Esophagus squamous epithelium (tissue), 5 donors: ENCODE measurements at places on chromosomes 1 and 21.

DNA sequence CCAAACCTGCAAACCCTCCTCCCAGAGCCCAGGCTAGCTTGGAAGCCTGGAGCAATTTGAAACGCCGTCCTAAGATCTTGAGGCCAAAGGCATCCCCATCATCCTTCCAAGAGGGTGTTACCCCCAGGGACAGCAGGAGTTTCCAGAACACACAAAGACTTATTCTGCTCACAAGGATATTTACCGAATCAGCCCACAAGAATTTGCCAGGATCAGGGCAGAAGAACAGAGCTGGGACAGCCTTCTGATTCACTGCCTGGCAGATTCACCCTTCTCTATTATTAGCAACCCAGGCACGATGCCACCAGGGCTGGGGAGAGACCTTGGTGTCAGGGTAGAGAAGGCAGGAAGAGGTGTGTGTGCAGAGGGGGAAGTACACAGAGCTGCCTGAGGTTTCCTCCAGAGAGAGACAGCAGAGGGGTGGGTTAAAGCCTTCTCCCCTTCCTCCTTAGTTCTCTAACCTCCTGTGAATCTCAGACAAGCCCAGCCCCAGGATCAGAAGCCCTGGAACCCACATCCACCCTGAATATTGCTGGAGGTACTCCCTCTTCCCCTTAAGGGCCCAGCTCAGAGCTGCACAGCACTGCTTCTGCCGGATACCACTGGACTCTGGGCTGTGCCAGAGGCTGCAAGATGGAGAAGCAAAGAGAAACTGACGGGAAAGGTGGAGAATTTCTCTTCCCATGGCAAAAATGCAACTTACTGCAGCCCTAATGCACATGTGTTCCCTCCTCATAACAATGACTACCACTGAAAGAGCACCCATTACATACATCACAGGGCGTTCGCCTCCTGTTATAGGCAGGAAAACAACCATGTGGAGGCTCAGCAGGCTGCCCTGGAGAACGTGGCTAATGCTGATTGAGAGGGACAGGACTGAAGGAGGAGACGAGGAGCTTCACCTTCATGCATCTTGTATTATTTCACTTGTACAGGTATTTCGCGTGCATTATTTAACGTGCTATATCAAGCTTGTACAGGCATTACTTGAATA lies 61.8 kb downstream of the ITPKB start:
- DNase-seq = peak; percentile 43

DNA sequence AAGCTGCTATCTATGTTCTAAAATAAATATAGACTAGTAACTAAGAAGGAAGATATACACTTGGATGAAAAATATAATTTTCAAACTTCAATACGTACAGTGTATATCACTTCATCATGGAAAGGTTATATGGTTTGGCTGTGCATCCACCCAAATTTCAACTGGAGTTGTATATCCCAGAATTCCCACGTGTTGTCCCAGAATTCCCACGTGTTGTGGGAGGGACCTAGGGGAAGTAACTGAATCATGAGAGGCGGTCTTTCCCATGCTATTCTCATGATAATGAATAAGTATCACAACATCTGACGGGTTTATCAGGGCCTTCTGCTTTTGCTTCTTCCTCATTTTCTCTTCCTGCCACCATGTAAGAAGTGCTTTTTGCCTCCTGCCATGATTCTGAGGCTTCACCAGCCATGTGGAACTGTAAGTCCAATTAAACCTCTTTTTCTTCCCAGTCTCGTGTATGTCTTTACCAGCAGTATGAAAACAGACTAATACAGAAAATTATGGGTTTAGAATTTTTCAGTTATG lies 10.7 kb downstream of the NEGR1 start:
- DNase-seq = no peak

DNA sequence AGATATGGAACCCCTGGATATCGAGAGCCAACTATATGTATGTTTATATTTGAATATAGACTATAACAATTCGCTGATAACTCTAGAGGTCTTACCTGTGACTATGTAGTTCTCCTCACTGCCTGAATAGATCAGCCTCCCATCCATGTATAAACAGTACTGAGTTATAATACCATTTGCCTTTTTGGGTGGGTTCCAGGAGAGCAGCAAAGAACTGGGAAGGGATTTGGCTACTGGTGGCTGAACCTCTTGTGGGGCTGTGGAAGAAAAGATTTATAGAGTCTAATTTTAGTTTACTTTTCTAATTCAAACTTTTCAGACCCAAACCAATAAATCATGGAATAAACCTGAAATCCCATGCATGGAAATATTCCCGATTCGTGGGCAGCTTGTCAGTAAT lies 376.9 kb downstream of the USH2A start:
- no peak for DNase-seq

DNA sequence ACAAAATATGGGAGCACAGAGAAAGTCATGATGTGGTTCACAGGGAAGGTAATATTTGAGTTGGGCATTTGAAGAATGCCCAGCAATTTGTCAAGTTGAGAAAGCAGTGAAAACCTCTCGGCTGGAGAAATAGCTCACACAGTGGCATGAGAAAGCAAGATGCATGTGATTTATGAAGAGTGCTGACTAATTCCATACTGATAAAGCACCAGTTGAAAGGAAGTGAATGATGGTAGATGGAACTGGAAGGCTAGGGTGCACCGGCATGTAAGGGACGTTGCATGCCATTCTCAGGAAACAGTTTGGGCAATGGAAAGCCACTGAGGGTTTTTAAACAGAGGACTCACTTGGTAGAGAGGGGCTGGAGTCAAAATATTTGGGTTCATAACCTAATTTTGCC lies 53.5 kb upstream of the MTF2 start:
- no peak for DNase-seq

GRCh38 chr1:103256490-103256889 lies 148.2 kb upstream of the COL11A1 start:
- no peak for DNase-seq

GRCh38 chr1:205658943-205659581 lies 21.2 kb downstream of the SLC45A3 start:
- no peak for DNase-seq

- DNase-seq = no peak
Observed at GRCh38 chr1:228362141-228362883, 44.3 kb downstream of the TRIM11 start.

DNA sequence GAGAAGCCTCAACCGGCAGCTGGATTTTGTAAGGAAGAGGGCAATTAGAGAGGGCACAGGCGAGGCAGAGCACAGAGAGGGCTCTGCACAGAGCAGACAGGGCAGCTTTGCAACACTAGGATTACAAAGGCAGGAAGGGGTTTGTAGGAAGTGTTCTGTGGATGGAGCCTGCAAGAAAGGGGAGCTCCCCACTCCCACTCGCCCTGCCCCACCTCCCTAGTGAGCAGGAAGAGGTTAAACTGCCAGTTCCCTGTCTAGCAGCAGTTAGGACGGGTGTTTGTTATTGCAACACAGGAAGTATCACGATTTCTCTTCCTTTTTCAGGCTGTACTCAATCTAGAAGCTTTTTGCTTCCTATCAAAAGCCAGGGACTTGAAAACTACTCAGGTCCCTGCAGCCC lies 63.3 kb upstream of the LRRC8D start:
- DNase-seq = no peak

DNA sequence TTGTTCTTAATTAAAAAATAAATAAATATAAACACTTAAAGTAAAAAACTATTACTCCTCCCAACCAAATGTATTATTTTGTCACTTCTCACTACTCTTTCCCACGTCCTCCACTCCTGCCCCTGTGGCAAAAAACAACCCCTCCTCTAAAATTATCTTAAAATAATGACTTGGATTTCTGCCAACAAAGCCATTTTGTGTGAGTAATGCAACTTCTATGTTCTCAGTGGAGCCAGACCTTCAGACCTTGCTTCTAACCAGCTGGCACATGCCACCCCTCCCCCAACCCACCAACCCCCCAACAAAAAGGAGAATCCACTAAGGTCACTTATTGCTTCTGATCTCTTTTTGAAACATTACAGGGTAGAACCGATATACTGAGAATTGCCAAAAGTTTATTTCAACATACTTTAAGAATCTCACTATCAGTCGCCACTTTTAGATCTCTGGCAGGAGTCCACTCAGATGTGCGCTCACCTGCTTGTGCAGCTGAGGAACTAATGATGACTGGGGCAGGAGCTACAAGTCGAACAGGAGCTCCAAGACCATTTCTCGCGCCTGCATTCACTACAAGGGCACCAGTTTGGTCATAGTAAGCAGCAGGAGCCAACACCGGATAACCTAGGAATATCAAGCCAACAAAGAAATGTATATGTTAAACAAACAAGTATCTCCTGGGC lies 58.3 kb upstream of the SDC3 start:
- no peak for DNase-seq

GRCh38 chr1:166165661-166166328 lies 1.0 kb downstream of the FAM78B start:
- DNase-seq = no peak

DNA sequence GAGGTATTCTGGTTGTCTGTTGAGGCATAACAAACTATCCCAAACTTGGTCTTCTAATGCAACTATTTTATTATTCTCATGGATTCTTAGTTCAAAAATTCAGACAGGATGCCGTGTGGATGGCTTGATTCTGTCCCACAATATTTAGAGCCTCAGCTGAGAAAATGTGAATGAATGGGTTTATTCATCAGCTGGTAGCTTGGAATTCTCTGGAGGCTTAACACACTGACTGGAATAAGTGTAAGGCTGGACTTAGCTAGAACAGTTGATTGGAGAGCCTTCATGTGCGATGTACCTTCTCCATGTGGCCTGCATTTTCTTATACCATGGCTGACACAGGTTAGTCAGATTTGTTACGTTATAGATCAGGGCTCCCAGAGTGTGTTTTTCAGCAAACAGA lies 30.8 kb downstream of the TNNI3K start:
- DNase-seq = no peak

DNA sequence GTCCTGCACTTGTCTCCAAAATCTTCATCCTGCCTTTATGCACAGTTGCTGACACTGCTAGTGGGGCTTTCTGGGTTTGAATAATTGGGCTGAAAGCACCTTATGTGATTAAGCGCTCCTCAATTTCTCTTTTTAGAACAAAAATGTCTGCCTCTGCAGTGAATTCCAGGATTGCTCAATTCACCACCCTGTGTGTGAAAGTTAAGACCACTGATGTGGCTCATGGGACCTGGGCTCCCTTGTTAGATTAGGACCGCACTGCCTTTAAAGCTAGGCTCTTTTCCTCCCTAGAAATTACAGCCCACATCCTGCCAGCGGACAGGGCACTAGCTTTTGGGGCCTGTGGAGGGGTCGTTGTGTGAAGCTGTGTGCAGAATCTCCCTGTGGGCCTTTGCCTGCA lies 18.8 kb downstream of the KIAA1614 start:
- no peak for DNase-seq

DNA sequence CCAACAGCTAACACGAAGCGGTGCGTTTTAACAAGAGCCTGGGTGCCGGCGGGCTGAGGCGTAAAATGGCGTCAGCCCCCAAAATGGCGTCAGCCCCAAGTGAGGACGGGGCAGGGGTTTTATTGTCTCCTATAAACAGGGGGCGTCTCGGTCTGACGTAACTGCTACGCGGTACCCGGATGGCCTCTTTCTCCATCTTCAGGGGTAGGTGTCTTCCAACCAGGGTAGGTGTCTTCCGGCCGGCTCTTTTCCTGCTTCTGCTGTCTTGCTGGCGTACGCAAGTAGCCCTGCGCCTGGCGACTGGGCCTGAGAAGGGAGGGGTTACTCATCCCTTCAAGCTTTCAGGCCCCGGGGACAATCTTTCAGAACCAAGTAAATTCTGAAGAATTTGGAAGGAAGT lies 45.3 kb downstream of the LGR6 start:
- DNase-seq = no peak

GRCh38 chr1:39194398-39195051 lies 10.0 kb upstream of the MACF1 start:
- DNase-seq = no peak

DNA sequence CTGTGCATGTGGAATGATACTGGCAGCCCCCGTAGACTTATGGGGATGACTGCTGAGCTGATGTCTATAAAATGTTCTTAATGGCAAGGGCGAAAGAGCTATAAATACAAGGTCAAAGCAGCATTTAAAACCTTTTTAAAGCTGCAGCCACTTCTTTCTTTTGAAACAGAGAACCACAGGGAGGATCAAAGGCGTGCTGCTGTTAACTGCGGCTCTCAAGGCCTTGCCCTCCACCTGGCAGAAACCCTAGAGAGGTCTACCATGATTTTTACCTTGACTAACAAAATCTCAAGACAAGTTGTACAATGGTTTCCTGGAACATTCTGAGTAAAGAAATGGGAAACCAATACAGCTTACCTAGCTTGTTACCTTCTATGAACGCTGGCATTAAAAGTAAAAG lies 89.7 kb downstream of the SLC45A1 start:
- no peak for DNase-seq

GRCh38 chr21:27487676-27488075 lies 520.8 kb upstream of the ADAMTS5 start:
- no peak for DNase-seq

GRCh38 chr1:246679794-246680177 lies 44.4 kb upstream of the SCCPDH start:
- no peak for DNase-seq

DNA sequence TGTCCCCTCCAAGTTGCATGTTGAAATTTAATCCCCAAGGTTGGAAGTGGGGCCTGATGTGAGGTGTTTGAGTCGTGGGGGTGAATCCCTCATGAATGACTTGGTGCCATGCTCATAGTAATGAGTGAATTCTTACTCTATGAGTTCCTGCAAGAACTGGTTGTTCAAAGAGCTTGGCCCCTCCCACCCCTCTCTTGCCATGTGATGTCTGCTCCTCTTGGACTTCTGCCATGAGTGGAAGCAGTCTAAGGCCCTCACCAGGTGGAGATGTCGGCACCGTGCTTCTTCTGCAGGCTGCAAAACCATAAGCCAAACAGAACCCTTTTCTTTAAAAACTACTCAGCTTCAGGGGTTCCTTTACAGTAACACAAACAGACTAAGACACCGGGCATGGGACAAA lies 14.3 kb downstream of the G0S2 start:
- DNase-seq = no peak

DNA sequence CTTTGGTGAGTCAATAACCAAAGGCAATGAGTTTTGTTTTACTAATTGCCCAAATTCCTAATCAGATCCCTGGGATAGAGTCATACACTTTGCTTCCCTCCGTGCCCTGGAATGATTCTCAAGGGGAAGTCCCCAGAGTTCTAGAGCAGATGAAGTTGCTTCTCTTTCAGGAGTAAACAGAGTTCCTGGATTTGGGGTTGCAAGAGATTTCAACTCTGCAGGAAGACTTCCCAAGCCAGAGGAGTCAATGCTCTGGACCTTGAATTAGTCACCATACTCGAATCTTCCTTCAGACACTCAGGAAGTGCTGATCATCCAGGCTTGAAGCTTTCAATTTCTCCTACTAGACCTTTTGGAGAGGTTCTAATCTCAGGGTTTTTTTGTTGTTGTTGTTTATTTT lies 39.6 kb downstream of the FCER1A start:
- no peak for DNase-seq

DNA sequence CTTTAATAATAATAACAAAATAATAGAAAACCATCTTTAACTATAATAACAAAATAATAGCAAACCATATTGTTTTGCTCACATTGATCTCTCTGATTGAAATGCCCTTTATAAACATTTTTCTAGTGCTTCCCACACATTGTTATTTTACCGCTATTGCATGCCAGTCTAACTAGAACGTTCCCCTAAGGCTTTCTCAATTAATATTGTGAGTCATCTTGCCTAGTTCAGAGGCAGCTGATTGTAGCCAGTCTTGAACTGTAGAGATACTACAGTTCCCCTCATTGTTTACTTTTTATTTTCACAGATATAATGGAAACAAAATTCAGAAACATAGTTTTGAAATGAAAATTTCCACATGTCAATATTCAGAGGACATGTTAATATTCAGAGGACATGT lies 192.3 kb upstream of the ADGRL4 start:
- no peak for DNase-seq

GRCh38 chr1:113830039-113830438 lies 17.8 kb upstream of the RSBN1 start:
- no peak for DNase-seq
